Activated CD4-positive, alpha-beta T cell treated with anti-CD3 and anti-CD28 coated beads for 4 hours (primary cell): ENCODE measurements at places on chromosomes 12 and 14.
A peak's percentile ranks its signal among the peaks of the same experiment; 100 is the strongest.

GRCh38 chr14:22255017-22255950 is 333.7 kb downstream of the DAD1 start:
- DNase-seq: no peak

GRCh38 chr12:51200806-51201205 is 17.1 kb downstream of the POU6F1 start:
- DNase-seq: no peak

GRCh38 chr14:74239848-74240793 is 872 bp downstream of the VSX2 start:
- DNase-seq: no peak

DNA sequence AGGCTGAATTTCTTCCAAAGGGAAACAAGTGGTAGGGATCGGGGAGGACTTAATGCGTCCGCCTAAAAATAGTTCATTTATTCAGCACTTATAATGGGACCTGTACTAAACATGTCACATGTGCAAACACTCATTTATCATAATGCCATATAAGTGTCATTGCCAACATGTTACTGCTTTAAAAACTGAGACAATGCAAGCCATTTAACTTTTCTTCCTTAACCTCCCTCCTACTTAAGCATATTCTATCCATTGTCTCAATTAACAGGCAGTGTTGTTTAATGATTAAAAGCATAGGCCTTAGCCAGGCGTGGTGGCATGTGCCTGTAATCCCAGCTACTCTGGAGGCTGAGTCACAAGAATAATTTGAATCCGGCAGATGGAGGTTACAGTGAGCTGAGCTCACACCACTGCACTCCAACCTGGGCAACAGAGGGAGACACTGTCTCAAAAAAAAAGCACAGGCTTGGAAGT is 13.5 kb upstream of the SCFD1 start:
- no peak for DNase-seq

DNA sequence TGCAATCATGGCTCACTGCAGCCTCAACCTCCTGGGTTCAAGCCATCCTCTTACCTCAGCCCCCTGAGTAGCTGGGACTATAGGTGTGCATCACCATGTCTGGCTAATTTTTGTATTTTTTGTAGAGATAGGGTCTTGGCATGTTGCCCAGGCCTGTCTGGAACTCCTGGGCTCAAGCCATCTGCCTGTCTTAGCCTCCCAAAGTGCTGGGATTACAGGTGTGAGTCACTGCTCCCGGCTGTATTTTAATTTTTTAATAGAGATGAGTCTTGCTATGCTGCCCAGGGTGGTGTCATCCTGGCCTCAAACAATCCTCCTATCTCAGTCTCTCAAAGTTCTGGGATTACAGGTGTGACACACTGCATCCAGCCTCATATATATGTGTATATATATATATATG is 31.7 kb upstream of the GPRC5A start:
- no peak for DNase-seq

DNA sequence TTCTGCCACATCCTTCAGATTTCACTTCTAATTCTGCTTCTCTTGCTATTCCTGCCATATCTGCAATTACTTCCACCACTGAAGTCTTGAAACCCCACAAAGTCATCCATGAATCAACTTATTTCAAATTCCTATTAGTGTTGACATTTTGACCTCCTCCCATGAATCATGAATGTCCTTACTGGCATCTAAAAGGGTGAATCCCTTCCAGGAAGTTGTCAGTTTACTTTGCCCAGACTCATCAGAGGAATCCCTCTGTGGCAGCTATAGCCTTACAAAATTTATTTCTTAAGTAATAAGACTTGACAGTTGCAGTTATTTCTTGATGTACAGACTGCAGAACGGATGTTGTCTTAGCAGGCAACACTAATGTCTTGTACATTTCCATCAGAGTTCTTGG is 162.9 kb downstream of the PCNX1 start:
- no peak for DNase-seq

GRCh38 chr14:80776657-80777056 is 164.9 kb downstream of the CEP128 start:
- no peak for DNase-seq

- no peak for DNase-seq
Observed at GRCh38 chr12:29346769-29347421, 34.1 kb downstream of the ERGIC2 start.

- DNase-seq: no peak
Observed at GRCh38 chr12:84464616-84465015, 448.0 kb downstream of the SLC6A15 start.

DNA sequence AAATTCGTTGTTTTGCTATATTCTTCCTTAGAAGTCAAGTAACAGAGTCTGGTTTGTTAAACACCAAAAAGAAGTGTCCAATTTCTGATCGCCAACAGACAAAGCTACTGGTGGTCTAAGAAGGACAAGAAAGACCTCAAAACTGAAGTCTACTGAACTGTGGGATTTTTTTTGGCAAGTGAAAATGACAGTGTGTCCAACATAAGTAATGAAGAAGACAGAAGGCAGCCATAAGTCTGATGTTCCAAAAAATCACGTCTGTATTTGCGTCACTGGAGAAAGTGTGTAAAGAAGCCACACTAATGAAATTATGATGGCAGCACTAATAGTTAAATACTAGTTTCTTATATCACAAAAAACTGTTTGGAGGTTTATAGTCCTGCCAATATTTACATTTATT is 32.6 kb downstream of the WASHC3 start:
- no peak for DNase-seq

DNA sequence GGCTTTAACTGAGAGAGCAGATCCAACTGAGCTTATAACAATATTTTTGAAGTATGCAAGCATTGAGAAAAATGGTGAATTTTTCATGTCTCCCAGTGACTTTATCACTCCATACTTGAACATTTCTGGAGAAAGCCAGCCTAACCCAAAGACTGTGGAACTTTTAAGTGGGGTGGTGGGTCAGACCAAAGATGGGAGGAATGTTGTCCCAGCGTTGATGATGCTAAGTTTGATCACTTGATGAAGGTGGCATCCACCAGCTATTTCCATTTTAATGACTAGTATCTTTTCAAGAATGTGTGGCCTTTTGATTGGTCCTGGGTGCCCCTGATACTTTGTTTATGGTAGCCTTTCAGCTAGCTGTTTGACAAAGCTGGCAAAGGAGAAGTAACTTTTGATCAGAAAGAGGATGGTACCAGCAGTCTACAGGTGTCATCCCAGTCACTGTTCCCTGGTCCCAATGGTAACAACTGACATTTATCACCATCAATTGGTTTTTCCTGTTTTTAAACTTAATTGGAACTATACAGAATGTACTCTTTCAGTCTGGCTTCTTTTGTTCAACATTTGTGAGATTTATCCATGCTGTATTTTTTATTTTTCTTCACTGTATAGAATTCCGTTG is 14.2 kb downstream of the SINHCAF start:
- no peak for DNase-seq

DNA sequence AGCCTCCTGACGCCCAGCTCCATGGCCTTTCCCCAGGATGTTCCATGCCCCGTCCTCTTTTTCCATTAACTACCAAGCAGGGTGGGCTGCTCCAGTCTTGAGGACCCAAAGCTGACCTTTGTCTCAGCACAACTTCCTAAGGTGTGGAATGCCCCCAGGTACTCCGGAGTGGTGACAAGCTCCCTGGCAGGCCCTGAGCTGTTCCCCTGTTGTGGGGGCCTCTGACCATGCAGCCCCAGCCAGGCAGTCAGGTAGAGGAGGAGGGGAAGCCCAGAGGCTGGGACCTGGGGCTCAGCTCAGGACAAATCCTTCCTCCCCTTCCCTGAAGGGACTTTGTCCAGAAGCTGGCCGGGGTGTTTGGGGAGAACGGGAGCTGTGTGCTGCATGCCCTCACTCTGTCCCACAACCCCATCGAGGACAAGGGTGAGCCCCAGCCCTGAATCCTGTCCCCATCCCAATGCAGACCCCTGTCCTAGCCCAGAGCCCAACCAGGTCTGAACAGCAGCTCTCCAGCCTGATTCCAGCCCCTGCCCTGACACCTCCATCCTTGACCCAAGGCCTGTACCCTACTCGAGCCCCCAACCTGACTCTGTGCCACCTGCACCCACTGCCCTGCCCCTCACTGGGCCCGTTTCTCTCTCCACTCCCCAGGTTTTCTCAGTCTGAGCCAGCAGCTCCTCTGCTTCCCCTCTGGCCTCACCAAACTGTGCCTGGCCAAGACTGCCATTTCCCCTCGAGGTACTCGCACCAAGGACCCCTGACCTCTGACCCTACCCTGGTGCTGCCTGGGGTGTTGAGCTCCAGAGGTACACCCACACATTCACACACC is 4.4 kb downstream of the CARMIL3 start:
- DNase-seq: no peak

- DNase-seq: no peak
Observed at GRCh38 chr14:44732144-44732543, 225.1 kb upstream of the FSCB start.

DNA sequence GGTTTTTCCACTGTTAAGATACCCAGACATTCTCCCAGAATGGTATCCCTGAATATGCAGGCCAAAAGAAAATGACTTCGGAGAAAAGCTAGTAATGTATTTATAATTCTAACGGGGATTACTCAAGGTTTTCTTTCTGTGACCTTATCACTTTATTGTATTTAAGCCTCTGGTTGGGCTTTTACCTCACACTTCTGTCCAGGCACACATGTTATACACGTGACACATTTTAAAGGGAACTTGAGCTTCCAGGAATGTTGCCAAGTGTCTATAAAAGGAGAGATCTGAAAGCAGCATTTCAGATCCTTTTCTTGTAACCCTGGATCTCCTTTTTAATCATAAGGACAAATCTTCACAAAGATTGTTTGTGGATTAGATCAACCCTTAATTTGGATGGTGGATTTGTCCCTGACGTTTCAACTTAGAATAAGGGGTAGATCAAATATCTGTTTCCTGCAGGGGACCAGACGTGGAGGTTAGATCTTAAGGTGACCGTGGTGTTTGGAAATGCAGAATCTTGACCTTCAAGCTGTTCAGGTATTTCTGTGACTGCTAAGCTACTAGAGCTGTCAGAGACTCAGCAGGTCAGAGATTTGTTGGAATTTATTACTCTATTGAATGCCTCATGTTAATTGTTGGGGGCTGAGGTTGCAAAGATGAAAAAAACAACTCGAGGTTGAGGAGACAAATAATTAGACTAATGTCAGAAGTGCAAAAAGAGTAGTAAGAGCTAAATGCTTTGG is 1.5 kb downstream of the CIPC start:
- no peak for DNase-seq

DNA sequence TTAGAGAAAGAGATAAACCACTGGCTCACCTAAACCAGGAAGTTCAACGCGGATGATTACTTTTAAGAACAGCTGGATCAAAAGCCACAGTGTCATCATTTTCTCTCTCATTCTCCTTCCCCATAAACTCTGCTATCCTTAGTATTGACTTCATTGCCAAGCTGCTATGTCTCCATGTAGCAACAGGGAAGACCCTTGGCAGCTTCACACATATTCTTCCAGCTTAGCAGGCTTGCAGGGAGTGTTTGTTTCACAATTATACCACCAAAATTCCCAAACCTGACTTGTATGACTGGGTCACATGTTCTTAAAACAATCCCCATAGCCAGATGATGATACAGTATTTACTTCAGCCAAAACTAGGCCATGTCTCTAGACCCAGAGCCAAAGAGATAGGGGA is 235.5 kb downstream of the PAWR start:
- no peak for DNase-seq

DNA sequence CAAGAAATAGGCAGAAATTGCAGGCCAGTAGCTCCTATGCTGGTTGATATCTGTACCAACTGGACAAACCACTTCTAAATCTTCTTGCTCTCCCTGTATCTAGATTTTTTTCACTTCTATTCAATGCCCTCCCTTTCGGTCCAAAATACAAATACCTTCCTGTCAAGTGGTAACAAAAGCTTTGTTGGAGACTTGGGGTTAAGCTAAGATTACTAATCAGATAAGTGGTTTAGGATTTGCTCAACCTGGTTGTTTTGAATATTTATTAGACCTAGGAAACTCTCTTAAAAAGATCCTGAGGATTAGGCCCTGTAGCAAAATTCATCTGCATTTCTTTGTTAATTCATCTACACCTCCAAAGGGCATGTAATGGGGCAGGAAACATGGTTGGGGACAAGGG is 410.1 kb downstream of the NAV3 start:
- no peak for DNase-seq

DNA sequence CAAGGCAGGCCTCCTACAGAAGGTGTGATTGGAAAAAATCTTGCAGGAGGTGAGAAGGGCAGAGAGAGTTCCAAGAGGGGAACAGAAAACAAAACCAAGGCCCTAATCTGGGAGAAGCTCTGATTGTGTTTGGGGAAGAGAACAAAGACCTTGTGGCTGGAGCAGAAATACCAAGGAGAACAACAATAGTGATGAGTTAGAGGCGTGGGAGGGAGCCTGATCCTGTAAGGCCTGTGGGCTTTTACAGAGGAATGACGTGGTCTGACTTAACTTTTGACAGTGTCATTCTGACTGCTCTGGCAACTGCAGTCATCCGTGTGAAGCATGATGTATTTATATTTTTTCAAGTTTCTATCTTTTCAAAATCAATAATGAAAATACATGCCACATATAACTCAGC is 200.6 kb downstream of the ANO4 start:
- DNase-seq: no peak

GRCh38 chr12:64451687-64452558 is at the start of gene TBK1:
Gene TBK1 (plus strand): TSS chr12:64452120. CDS start chr12:64455871, 3,751 bp downstream.
- DNase-seq: peak; percentile 66

DNA sequence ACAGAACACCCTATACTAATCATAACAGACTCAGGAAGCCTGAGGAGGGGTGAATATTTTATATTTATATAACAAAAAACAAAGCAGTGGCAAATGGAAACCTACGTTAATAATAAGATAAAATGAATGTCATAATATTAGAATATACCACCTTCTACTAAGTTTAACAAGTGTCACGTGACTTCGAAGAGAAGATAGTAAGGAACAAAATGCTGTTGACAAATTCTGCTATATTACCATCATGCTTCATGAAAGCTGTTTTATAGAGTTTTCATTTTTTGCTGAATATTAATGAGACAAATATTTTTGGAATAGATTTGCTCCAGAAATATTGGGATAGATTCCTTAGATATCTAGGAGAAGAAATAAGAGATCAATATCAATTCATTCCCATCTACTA is 450.6 kb upstream of the DCN start:
- no peak for DNase-seq

DNA sequence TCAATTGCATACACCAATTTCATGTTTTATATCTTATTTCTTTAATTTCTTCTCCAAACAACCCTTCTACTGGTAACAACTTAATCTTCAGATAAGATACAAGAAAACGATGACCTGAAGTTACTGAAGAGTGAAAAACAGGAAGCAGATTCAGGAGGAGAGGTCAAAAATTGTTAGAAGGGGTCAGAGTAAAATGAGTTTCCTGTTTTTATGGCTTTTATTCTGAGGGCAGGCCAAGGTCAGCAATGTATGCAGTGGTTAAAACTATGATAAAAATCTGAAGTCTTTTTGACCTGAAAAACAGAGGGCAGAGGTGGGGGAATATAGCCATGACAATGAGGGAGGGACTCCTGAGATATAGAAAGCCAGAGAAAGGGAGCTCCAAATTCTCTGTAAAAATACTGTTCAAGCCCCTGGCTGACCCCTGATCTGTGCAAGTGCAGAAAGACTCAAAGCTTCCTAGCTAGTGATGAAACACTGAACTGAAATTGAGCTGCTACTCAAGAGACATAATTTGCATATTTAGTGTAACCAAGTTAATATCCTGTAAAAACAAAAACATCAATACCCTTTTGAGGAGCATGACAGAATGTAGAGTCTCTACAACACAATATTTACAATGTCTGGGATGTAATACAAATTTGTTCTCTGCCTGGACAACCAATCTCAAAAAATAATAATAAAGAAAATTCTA is 514.3 kb upstream of the SEL1L start:
- DNase-seq: no peak
